GDM1 (cell line): ENCODE measurements at places on chromosomes 7 and 10.

- no peak for DNase-seq
These were observed 53.5 kb upstream of the APBB1IP start for GRCh38 chr10:26384600-26384999.

- no peak for DNase-seq
These were observed 37.4 kb downstream of the AVL9 start for GRCh38 chr7:32532716-32533115.

- no peak for DNase-seq
These were observed 175.0 kb downstream of the REEP3 start for GRCh38 chr10:63696205-63696604.

GRCh38 chr7:8327199-8327598 lies 65.2 kb upstream of the ICA1 start:
- DNase-seq = no peak

GRCh38 chr10:73803680-73804286 lies 7.6 kb downstream of the NDST2 start:
- DNase-seq = no peak
